ENCODE measurements at places on chromosomes 7 and 10. TPM values are rescaled to one million over a fixed set of nuclear protein-coding genes. Genes with fewer than 3 reads are reported as not detected.

DNA sequence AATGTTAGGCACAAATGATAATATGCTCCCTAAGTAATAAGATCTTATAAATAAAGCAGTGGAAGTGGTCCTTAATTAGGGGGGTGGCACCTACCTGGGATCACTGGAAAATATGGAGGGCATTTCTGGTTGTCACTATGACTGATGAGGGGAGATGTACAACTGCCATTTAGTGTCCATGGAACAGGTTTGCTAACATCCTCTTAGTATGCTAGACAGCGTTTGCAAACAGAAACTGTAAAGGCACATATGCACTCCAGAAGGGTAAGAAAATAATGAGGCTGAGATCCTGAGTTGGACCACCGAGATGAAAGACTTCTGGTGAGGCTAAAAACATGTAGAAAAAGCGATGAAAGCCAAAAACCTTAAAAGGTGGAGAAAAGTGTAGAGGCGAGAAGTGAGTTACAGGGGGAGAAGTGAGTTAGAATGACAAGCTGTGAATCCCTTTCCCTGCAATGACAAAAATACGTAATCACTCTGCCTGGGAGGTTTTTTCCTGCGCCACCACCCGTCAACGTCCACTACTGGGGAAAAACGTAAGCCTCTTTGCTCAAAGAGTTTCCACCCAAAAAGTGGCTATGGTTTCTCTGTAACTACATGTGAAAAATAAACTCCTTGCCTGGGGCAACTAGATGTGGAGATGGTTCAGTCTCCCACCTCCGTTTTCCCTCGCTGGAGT lies 767 bp downstream of the KRIT1 start:
- no peak for DNase-seq

DNA sequence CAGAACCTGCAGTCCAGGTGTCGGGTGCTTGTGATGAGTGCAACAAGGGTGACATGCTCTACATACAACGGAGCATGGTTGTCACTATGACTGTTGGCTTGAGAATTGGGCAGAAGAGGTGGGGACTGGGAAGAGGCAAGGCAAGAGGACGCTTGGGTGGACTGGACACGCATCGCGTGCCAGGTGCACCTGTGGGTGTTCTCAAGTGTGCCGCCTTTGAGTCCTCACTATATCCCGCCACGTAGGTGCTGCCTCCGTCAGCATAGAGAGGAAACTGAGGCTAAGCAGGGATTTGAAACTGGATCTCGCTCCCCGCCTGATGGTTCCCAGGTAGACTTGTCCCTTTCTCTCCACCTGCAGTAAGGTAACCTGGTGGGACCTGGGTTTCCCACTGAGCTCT lies 27.2 kb downstream of the CDH23 start:
- no peak for DNase-seq

- DNase-seq, result no peak
These were observed 28.4 kb upstream of the FOXL3 start for GRCh38 chr7:261341-262250.

- no peak for DNase-seq
These were observed 43.5 kb upstream of the HSPA12A start for GRCh38 chr10:116785867-116786266.

DNA sequence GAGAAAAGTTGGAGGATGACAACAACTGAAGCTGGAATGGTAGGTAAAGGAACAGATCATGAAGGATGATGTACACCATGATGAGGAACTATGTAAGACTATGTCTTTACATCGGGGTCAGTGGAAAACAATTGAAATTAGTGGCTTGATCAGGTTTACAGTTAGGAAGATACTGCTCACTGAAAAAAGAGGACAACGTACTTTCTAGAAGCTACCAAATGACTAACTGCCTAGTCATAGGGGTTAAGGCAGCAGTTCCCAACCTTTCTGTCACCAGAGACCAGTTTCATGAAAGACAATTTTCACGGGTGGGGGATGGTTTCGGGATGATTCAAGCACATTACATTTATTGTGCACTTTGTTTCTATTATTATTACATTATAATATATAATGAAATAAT lies 91.6 kb upstream of the ANKRD1 start:
- no peak for DNase-seq

NPY4R gene
- 0.09 TPM for total RNA-seq

SEMA3C gene
- 268 TPM for total RNA-seq

DNA sequence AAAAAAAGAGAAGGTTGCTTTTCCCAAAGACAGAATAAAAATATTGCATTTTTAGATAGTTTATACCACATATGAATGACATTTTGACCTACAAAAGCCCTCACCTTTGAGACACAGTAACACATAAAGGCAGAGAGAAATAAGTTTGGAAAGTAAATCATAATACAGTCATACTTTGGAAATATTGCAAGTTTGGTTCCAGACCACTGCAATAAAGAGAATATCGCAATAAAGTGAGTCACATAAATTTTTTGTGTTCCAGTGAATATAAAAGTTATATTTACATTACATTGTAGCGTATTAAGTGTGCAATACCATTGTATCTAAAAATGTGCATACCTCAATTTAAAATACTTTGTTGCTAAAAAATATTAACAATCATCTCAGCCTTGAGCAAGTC lies 40.3 kb downstream of the CCDC71L start:
- DNase-seq, result no peak

GRCh38 chr10:93178226-93178625 lies 104.5 kb downstream of the CYP26A1 start:
- no peak for DNase-seq

MKX gene
- 185 TPM for total RNA-seq

ZYX gene
- total RNA-seq, result 57.0 TPM

EPDR1 gene
- total RNA-seq, result 64.0 TPM

- no peak for DNase-seq
These were observed 10.7 kb downstream of the FGL2 start for GRCh38 chr7:77188731-77189437.
